ENCODE measurements at places on chromosomes 16 and 17.
A peak's percentile ranks its signal among the peaks of the same experiment; 100 is the strongest.

- DNase-seq, result peak; percentile 28
Measured at GRCh38 chr16:19884611-19885450, at the start of gene GPRC5B. Gene GPRC5B, minus strand, starts transcription at chr16:19884848. Its CDS starts 12,003 bp downstream, at chr16:19872845.

DNA sequence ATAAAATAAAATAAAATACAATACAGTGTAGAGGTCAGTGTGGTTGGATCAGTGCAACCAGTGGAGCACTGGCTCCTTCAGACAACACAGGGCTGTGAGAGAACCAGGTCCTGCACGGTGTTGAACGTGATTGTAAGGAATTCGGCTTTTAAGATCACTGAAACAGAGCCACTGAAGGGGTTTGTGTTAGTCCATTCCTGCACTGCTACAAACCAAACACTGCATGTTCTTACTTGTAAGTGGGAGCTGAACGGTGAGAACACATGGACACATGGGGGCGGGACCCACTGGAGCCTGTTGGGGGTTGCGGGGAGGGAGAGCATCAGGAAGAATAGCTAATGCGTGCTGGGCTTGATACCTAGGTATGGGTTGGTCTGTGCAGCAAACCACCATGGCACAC, 193.2 kb upstream of the AXIN2 start:
- no peak for DNase-seq

- no peak for DNase-seq
Measured at GRCh38 chr17:75345514-75346167, 56.4 kb upstream of the SLC25A19 start.

GRCh38 chr17:73650140-73650539, 5.9 kb upstream of the SDK2 start:
- no peak for DNase-seq

- no peak for DNase-seq
Measured at GRCh38 chr16:51141106-51141505, 10.0 kb downstream of the SALL1 start.

DNA sequence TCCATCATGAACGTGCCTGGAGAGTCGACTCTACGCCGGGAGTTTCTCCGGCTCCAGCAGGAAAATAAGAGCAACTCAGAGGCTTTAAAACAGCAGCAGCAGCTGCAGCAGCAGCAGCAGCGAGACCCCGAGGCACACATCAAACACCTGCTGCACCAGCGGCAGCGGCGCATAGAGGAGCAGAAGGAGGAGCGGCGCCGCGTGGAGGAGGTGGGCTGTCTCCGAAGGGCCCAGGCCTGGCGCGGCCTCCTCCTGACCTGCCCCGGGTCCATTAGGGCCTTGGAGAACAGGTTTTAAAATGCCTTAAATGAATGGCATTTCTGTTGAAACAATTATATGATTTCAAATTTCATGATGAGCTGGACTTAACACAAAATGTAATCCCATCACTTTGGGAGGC, 11.8 kb upstream of the C17orf107 start:
- no peak for DNase-seq

GRCh38 chr16:49593424-49594040, 219.9 kb downstream of the C16orf78 start:
- DNase-seq, result no peak

GRCh38 chr16:81385031-81385756, 59.4 kb upstream of the CMIP start:
- no peak for DNase-seq

DNA sequence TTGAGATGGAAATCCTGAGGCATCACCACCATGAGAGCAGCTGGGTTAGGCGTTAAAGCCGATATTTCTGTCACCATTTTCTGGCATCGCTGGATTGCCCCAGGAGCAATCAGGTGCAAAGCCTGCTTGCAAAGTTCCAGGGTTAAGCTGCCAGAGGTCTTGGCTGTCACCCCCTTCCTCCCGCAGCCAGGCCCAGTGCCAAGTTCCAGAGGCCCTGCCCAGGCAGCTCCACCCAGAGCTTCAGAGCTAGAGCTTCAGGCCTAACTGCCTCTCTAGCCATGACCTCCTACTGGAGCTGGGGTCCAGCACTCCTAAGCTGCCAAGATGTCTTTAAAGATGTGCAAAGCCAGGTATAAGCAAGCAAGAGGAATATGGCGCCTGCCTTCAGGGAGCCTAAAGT, 8.8 kb upstream of the TMEM238L start:
- no peak for DNase-seq

DNA sequence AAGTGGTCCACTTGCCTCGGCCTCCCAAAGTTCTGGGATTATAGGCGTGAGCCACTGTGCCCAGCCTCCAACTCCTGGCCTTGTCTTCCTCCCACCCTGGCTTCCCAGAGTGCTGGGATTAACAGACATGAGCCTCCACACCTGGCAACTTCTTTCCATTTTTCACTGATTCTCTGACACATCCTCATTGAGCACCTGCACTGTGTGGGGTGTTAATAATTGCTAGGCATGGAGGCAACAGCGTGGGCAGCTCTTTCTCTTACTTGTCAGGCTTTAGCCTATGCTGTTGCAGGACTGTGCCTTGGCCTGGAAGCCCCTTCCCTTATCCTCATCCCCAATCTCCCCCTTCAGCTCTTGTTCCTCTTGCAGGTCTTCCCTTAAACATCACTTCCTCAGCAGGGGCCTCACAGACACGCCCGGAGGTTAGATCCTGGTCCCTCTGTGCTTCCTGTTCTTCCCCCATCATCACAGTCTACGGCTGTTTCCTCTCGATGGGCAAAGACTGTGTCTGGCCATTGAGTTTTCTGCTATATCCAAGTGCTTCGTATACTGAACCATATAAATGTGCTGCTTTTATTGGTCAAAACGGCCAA, 7.9 kb downstream of the QPRT start:
- DNase-seq, result no peak

DNA sequence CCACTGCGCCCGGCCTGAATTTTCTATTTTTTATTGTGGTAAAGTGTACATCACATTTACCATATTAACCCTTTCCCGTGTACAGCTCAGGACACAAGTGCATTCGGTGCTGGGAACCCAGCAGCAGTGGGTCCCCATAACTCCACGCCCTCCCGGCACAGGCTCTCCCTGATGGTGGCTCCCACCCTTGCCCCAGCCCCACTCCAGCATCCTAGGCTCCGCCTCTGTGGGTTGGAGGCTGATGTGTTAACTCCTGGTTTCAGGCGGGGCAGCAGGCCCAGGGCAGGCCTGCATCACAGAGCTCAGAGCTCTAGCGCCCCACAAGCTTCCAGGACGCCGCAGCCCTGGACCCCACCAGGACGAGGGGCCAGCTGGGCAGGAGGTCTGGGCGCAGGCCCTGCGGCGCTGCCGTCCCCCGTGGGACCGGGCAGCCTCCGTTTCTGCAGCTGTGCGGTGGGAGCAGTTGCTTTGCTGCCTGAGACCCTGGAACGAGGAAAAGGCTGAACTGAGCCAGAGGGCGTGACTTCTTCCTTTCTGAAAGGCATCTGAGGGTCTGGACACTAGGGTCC, 19.6 kb downstream of the ZFPM1 start:
- no peak for DNase-seq

DNA sequence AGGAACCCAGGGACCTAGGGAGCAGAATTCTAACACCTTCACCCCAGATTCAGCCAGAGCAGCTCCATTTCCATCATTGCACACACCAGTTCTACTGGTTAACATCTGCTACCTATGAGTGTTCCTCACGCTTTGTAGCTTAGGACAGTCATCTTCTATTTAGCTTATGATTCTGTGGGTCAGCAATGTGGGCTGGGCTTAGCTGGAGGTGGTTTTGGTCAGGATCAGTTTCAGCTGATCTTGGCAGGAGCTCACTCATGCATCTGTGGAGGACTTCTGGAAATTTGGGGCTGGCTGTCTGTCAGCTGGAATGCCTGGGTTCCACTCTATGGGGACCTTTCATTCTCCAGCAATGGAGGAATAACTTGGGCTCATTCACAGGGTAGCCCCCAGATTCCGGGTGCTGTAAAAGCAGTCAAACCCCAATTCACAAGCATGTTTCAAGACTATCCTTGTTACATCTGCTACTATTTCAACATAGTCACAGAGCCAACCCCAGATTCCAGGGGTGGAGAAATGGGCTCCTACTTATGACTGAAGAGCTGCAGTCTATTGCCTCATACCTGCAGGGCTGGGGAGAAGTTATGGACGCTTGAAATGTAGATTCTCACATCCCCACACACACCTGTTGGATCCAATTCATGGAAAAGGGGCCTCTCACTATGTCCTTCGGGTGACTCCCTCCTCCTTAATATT, 3.4 kb upstream of the HP start:
- DNase-seq, result no peak

DNA sequence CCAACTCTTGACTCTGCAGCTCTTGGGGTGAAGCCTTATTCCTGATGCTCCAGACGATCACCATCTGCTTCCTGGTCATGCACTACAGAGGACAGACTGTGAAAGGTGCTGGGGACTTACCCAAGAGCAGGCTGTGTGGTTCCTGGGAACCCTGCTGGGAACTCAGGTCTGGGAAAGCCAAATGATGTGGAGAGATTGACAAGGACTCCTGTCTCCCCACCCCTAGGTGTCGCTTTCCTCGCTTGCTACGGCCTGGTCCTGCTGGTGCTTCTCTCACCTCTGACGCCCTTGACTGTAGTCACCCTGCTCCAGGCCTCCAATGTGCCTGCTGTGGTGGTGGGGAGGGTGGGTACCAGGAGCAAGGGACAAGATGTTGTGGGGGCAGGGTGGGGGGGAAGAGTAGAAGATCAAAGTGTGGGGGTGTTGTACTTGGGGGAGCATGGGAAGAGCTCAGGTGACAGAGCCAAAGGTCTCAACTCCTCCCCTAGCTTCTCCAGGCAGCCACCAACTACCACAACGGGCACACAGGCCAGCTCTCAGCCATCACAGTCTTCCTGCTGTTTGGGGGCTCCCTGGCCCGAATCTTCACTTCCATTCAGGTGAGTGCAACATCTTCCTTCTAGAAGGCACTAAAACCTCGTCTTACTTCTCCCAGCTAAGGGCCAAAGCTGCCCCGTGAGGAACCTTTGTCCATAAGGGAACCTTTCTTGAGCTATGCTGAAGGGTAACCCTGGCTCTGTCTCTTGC, 3.0 kb downstream of the SOX15 start:
- DNase-seq, result no peak

- DNase-seq, result no peak
Measured at GRCh38 chr16:87407511-87408112, 15.5 kb downstream of the MAP1LC3B start.

- no peak for DNase-seq
Measured at GRCh38 chr17:29595943-29596774, 3.2 kb downstream of the ANKRD13B start.

DNA sequence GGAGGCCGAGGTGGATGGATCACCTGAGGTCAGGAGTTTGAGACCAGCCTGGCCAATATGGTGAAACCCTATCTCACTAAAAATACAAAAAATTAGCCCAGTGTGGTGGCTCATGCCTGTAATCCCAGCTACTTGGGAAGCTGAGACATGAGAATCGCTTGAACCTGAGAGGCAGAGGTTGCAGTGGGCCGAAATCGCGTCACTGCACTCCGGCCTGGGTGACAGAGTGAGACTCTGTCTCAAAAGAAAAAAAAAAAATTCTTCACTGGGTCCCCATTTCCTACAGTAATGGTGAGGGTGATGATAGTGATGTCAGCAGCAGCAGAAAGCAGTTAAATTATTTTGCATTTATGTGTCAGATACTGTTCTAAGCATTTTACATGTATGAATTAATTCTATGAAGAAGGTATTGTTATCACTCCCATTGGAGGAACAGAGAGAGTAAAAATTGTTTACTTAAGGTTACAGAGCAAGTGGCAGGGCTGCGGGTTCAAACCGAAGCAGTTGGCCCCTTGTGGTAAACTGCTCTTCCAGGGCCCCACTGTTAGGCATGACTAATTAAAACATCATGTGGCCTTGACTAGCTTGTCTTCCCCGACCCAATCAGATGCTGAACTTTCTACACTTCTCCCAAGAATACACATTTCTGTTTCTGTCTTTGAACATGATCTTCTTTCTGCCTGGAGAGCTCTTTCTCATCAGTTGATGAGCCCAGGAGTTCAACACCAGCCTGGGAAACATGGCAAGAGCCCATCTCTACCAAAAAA, 45.8 kb downstream of the STAT3 start:
- DNase-seq, result no peak

DNA sequence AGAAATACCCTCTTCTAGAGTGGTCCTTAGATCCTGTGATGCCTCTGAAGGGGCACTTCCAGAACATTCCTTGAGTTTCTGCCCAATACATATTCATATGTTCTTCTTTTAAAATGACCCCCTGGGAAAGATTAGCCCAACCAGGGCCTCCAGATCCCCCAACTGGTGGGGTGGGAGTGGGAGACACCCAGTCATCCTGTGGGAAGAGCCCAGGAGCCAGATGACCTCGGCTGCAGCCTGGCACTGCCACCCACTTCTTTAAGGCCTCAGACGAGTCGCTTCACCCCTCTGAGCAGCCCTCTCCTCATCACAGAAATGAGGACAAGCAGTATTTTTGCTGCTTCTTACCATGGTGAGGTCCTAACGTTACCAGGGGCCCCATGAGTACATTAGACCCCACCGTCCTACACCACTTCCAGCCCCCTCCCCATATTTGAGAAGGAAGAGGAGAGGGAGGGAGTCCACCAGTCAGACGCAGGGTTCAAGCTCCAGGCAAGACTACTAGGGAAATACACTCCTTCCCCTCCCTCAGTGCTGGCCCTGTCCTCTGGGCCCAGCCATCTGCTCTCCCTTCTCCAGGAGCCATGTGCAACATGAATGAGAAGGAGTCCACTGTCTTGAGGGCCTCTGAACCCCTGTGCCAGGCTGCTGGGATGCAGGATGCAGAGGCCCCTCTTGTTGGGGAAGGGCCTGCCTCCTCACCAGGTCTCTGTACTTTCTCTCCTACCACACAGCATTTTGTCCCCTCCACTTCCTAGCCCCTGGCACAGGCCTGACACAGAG, 11.8 kb downstream of the MPO start:
- no peak for DNase-seq

GRCh38 chr16:78624366-78624765, 524.9 kb downstream of the WWOX start:
- DNase-seq, result no peak

DNA sequence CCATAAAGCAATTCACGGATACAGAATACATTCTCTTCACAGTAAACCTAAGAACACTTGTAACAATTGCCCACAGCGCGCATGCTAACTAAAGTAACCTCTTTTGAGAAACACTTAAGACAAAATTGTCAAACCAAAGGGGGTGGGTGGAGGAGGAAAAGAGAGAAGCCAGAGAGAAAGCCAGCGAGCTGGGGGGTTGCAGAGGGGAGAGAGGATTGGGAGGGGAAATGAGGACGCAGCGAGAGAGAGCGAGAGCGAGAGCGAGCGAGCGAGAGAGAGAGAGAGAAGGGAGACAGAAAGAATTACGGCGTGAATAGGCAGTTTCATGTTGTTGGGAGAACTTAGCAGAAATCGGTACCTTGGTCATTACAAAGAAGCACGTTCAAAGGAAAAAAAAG, 1.6 kb upstream of the HOXB7 start:
- no peak for DNase-seq
